ENCODE measurements at places on chromosomes 7 and 10.

DNA sequence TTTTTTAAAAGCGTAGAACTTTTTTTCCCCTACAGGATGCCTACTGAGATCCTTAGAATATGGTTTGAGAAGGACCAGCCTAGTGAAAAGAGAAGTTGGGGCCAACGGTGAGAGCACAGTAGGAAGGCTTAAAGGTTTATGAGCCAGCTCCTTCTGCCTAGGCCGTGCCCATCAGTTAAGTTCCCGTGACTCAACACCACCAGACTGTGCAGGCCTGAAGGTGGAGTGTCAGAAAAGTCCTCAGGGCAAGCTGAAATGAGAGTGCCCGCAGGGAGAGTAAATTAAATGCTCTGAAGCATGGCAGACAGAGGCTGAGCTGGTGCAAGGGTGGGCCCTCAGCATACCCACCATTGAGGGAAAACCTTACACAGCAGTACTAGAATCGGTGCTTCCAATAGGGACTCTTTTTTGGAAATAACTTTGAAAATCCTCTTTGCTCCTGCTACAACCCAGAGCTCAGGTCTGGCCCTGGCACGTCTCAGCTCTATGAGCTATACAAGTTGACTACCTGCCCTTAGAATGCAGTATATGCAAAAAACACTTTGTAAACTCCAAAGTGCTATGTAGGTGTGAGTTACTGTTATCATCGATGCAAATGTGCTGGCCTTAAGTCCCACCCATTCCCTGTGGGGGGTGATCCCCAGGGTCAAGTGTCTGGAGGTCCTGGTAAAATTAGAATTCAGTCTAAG is 15.2 kb upstream of the C10orf67 start:
- DNase-seq = no peak
- no peaks in the 10 kb centered on the region for H3K36me3 ChIP-seq
- H3K4me1 ChIP-seq = peaks cover 28% of the 10 kb centered on the region
- H3K4me3 ChIP-seq = no peak overlapping the region
- no peaks in the 10 kb centered on the region for H3K27me3 ChIP-seq
- peak overlapping the region; percentile 79 for H3K27ac ChIP-seq

DNA sequence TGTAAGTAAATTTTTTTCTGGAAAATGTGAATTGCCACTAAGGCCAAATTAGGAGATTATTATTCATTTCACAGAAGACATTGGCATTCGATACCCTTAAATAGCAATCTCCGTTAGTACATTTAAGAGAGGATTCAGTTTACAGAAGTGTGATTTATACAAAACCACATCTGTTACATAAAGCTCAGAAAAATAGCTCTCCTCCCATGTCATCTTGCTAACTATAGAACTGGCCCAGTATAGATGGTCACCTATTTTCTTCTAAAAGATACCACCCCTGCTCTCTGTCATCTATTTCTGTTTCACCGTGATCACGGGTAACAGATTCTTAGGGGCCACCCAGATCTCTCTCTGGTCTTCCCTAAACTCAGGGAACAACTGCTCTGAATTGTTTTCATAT is 119.1 kb downstream of the HIP1 start:
- H3K27me3 ChIP-seq = no peaks in the 10 kb centered on the region
- no peaks in the 10 kb centered on the region for H3K36me3 ChIP-seq
- DNase-seq = no peak
- no peak overlapping the region for H3K4me3 ChIP-seq
- H3K27ac ChIP-seq = no peak overlapping the region
- H3K4me1 ChIP-seq = no peaks in the 10 kb centered on the region

DNA sequence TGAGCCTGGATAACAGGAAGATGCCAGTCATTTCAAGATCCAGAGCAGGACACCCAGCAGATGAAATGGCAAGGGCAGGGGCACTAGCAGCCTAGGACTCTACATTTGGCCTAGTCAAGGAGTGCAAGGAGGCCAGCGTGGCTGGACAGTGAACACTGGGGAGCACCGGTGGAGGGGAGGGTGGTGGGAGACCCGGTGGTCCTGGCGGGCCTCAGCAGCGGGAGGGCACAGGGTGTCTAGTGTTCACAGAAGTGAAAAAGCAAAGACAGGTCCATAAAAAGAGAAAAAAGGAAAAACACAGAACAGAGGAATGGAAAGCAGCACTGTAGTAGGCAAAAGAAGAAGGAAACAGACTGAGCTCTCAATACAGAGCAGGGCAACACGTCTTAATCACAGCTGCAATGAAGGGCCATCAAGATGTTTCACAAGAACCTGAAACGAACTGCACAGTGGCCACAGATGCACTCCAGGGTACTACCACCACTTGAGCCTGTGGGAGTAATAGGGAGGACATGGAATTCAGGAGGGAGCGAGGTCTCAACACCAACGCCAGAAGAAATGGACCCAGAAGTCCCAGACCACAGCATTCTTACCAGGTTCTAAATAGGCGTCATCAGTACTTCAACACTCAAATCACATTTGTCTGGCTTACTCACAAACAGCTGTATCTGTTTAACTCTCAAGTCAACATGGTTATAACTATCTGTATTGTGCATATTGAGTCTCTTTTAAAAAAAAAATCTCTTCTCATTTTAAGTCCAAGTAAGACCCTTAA is 573.7 kb downstream of the PARD3 start:
- H3K4me3 ChIP-seq = no peak overlapping the region
- H3K27me3 ChIP-seq = no peaks in the 10 kb centered on the region
- no peaks in the 10 kb centered on the region for H3K36me3 ChIP-seq
- DNase-seq = no peak
- no peak overlapping the region for H3K27ac ChIP-seq

- peak; percentile 96 for DNase-seq
- no peaks in the 10 kb centered on the region for H3K27me3 ChIP-seq
- no peak overlapping the region for H3K4me3 ChIP-seq
- peak overlapping the region; percentile 81 for H3K27ac ChIP-seq
- no peaks in the 10 kb centered on the region for H3K36me3 ChIP-seq
These were observed 12.2 kb upstream of the ZNF488 start for GRCh38 chr10:47396311-47396717.

DNA sequence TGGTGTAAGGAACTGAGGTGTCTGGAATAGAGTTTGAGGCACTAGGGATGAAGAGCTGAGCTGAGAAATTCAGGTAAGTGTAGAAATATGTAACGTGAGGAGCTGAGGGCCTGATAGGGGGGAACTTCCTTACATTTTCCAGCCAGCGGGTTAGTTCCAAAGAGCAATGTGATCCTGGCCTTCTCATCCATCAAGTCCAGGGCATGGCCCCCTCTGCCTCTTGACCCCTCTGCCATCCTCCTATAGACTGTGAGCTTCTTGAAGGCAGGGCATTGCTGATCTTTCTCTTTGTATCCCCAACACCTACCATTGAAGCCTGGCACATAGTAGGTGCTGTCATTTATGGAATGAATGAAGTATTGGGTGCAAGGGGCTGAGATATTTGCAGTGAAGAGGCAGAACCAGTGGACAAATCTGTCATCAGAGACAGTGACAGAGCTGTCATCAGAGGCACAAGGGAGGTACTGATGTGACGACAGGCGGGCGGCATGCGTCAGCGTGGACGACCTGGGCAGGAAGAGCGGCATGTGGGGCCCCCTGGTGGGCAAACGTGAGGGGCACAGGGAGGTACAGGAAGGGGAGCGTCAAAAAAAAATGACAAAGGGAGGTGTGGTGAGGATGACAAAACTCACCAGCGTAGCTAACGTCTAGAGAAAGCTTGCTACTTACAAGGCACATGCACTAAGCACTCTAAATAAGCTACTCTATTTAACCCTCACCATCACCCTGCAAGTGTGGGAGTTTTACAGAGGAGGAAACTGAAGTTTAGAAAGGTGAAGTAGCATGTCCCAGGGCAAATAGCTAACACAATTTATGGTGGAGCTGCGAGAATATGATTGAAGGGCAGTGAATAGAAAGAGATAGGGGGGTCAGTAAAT is 5.2 kb upstream of the CAMK2G start:
- H3K36me3 ChIP-seq = no peaks in the 10 kb centered on the region
- DNase-seq = no peak
- H3K4me3 ChIP-seq = no peak overlapping the region
- H3K27ac ChIP-seq = no peak overlapping the region
- H3K27me3 ChIP-seq = no peaks in the 10 kb centered on the region

DNA sequence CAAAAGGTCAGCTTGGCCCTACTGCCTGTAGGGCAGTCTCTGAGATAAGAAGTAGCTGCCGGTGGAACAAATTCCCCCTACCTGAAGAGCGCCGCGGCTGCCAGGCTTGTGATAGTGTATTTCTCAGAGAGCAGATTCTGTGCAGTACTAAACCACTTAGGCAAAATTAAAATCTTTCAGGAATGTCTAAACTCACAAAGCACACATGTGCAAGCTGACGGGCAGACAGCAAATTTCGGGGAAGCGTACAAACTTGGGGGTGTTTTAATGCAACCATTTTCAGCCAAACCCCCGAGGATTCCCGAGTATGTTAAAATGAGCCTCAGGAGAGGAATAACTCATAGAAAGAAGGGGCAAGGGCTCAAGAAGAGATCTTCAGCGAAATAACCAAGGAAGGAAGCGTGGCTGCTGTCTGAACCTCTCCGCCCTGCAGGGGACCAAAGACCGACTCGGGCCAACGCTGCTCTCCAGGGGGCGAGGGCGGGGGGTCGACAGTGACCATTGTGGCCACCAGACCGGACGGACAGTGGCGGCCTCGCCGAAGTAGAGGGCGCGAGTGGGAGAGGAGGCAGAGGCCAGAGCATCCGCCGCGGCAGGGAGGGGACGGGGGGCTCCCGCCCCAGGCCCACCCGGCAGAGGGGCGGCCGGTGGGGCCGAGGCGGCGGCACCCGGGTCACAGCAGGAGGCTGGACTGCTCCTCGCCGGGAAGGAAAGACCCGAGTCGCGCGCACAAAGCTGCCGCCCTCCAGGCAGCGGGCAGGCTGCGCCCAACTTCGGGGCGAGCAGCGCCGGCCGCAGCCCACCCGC is 819 bp downstream of the HYCC1 start:
- DNase-seq = no peak
- peaks cover 27% of the 10 kb centered on the region for H3K4me1 ChIP-seq
- H3K4me3 ChIP-seq = peak overlapping the region; percentile 94

GRCh38 chr10:102033787-102034186 is 22.2 kb downstream of the ARMH3 start:
- peaks cover 10% of the 10 kb centered on the region for H3K36me3 ChIP-seq
- H3K27me3 ChIP-seq = no peaks in the 10 kb centered on the region
- H3K4me3 ChIP-seq = no peak overlapping the region
- no peak overlapping the region for H3K27ac ChIP-seq
- DNase-seq = no peak

GRCh38 chr7:81162771-81163525 is 244.1 kb upstream of the SEMA3C start:
- no peak for DNase-seq
- no peak overlapping the region for H3K27ac ChIP-seq
- no peaks in the 10 kb centered on the region for H3K27me3 ChIP-seq
- no peak overlapping the region for H3K4me3 ChIP-seq
- H3K4me1 ChIP-seq = no peaks in the 10 kb centered on the region
- no peaks in the 10 kb centered on the region for H3K36me3 ChIP-seq

- no peak for DNase-seq
- peak overlapping the region; percentile 41 for H3K27ac ChIP-seq
- H3K4me1 ChIP-seq = peaks cover 19% of the 10 kb centered on the region
- H3K27me3 ChIP-seq = no peaks in the 10 kb centered on the region
These were observed 21.2 kb downstream of the CYP17A1 start for GRCh38 chr10:102815790-102816549.

GRCh38 chr7:116986611-116987565 is 33.6 kb downstream of the ST7 start:
- no peak overlapping the region for H3K4me3 ChIP-seq
- H3K4me1 ChIP-seq = peaks cover 11% of the 10 kb centered on the region
- H3K27ac ChIP-seq = no peak overlapping the region
- no peaks in the 10 kb centered on the region for H3K27me3 ChIP-seq
- no peak for DNase-seq

DNA sequence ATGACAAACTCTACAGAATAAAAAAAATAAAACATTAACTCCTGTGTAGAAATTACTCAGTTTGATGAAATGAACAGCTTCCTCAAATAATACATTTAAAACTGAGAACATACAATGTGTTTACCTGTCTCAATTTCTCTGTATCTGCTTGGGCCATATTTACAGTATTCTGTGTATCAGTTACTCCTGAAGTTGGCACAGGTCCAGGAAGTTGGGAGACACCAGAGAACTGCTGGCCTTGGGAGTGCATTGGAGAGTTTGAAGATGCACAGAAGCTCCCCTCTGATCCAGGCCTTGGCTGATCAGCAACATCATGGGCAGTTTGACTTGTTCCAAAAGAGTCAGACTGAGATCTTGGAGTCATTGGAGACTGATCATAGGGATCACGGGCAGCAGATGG is 155.1 kb downstream of the GALNT11 start:
- no peak for DNase-seq
- H3K27me3 ChIP-seq = no peaks in the 10 kb centered on the region
- no peaks in the 10 kb centered on the region for H3K4me1 ChIP-seq
- H3K4me3 ChIP-seq = no peak overlapping the region
- peaks cover 27% of the 10 kb centered on the region for H3K36me3 ChIP-seq

DNA sequence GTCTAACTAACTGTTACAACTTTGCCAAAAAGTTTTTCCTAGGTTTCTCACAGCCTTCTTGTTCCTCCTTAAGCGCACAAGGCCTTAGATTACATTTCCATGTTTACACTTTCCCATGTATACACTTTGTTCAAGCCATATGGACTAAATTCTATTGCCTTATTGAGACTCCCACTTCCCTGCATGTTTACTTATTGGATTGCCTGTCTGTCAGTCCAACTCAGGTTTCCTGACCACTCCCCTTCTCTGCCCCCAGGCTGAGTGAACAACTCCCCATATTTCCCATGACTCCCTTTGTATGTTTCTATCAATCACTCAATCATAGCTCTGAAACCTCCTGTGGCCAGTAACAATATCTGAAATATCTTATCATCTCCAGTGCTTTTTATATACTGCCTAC is 43.0 kb downstream of the SLC25A40 start:
- no peaks in the 10 kb centered on the region for H3K4me1 ChIP-seq
- DNase-seq = no peak
- no peak overlapping the region for H3K4me3 ChIP-seq

GRCh38 chr7:116696707-116697106 is 24.7 kb downstream of the MET start:
- DNase-seq = no peak
- H3K4me1 ChIP-seq = peaks cover 65% of the 10 kb centered on the region
- H3K36me3 ChIP-seq = peaks cover 48% of the 10 kb centered on the region
- H3K27ac ChIP-seq = no peak overlapping the region

DNA sequence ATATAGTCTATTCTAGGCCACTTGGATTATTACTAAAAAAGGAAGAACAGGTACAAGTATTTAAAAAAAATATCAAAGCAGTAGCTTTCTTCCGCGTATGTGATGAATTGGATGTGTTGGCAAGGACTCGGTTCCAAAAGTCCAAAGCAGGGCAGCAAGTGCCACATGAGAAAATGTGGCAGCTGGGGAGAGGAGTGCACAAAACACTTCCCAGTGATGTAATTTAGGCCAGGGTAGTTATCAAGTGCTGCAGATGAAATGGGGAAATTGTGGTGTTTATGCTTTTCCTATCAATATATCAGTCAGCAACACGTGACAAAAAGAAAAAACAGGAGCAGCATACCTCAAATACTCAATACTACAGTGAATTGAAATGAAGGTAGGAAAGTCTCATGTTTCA is 7.0 kb downstream of the RHOBTB1 start:
- H3K4me1 ChIP-seq = no peaks in the 10 kb centered on the region
- no peak overlapping the region for H3K27ac ChIP-seq
- H3K27me3 ChIP-seq = no peaks in the 10 kb centered on the region
- H3K36me3 ChIP-seq = no peaks in the 10 kb centered on the region
- DNase-seq = no peak
- H3K4me3 ChIP-seq = no peak overlapping the region

- DNase-seq = no peak
- no peak overlapping the region for H3K4me3 ChIP-seq
- no peaks in the 10 kb centered on the region for H3K27me3 ChIP-seq
- H3K4me1 ChIP-seq = no peaks in the 10 kb centered on the region
- H3K27ac ChIP-seq = no peak overlapping the region
- no peaks in the 10 kb centered on the region for H3K36me3 ChIP-seq
These were observed 192.1 kb upstream of the MGMT start for GRCh38 chr10:129274748-129275474.

Measured in keratinocyte (primary cell).